COR-L47 (cell line): ENCODE measurements at places on chromosomes 16 and 17.

- no peak for DNase-seq
These were observed 33.9 kb downstream of the COTL1 start for GRCh38 chr16:84583995-84584394.

DNA sequence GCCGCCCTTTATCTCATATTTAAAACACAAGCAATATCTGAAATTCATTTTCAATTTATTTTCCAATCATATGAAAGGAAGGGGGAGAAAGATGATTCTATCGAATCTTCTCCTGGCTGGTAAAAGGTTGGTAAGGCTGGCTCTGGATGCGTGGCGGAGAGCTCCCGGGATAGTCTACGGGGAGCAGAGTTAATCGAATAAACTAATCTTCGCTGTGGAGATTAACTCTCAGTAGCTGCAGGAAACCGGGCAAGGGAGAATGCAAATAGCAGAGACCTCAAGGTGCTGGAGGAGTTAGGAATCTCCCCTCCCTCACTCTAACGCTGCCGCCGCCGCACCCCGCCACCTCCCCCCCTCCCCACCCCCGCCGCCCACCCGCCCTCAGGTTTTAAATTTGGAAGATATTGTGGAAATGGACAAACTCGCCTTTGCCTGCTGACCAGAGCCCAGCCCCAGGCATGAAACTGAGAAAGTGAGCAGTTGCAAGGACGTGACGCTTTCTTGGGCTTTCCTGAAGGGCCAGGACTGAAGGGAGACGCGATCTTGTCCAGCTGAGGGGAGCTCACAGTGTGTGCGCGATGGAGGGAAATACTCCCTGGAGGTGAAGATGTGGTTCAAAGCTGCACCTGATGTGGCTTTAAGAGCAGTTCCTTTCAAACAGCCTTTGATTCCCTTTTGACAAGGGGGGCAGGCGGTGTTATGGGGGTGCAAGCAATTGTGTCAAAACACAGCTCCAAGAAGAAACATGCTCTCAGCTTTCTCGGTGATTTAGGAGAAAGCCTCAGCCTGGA lies 308.2 kb upstream of the IRX3 start:
- DNase-seq: no peak

GRCh38 chr16:67406111-67406971 lies 9.9 kb downstream of the ZDHHC1 start:
- DNase-seq: no peak

DNA sequence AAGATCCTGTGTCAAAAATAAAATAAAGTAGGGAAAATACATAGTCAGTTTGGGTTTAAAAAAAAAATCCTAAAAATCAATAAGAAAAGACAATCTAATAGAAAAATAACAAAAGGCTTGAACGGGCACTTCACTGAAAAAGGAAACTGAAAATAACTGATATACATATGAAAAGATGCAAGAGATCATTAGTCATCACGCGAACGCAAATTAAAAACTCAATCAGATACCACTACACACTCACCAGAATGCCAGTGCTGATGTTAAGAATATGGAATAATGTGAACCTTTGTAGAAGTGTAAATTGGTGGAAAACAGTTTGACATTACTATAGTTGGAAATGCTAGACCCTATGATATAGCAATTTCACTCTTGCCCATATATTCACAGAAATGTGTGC lies 14.6 kb downstream of the GNGT2 start:
- no peak for DNase-seq

- no peak for DNase-seq
These were observed 26.1 kb downstream of the XYLT1 start for GRCh38 chr16:17444658-17445057.

- no peak for DNase-seq
These were observed 6.3 kb downstream of the ANKRD11 start for GRCh38 chr16:89484041-89484501.

- DNase-seq: no peak
These were observed 9.9 kb downstream of the AHSP start for GRCh38 chr16:31537362-31538242.

- no peak for DNase-seq
These were observed 158.6 kb upstream of the CDH8 start for GRCh38 chr16:62194828-62195227.

GRCh38 chr17:60604686-60605334 lies 4.8 kb downstream of the PPM1D start:
- no peak for DNase-seq

DNA sequence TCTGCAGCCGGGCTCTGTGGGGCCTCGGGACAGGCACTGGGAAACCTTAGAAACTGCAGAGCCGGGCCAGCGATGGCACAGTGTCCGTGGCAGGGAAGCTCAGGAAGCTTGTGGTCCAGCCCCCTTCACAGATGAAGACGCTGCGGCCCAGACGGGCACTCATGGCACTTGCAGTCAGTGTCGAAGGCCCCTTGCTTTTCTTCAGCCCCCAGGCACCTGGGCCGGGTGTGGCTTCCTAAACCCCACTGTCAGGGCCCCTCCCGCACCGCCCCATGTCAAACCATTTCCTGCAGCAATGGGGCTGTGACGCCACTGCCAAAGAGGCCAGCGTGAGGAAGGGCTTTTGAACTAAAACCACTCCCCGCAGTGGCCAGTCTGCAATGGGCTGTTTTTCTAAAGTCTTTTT lies 164.0 kb downstream of the LAT start:
- DNase-seq: no peak

- no peak for DNase-seq
These were observed 13.7 kb downstream of the GLP2R start for GRCh38 chr17:9839433-9839832.

DNA sequence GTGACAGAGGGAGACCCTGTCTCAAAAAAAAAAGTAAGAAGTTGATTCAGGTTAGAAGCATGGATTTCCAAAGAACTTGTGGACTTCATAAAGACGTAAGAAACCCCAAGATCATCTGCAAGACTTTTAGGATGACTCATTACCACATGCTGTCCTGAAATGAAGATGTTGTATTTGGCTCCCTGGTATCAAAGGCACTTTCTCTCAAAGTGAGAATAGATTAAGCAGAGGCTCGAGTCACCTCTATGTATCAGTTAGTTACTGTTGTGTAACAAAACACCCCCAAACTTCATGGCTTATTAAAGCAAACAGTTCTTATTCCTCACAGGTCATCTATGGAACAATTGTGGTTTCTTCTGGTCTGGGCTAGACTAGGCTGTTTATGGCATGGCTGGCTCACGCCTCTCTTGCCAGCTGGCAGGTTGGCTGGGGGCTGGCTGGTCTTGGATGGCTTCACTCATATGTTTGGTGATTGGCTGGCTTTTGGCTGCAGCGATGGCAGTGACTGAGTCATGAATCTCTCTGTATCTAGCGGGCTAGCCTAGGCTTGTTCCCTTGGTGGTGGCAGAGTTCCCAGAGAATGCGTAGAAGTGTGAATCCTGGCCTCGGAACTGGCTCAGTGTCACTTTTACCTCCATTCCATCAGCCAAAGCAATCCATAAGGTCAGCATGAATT lies 60.4 kb upstream of the MSI2 start:
- DNase-seq: no peak

- no peak for DNase-seq
These were observed 28.4 kb upstream of the STH start for GRCh38 chr17:45970659-45971058.

DNA sequence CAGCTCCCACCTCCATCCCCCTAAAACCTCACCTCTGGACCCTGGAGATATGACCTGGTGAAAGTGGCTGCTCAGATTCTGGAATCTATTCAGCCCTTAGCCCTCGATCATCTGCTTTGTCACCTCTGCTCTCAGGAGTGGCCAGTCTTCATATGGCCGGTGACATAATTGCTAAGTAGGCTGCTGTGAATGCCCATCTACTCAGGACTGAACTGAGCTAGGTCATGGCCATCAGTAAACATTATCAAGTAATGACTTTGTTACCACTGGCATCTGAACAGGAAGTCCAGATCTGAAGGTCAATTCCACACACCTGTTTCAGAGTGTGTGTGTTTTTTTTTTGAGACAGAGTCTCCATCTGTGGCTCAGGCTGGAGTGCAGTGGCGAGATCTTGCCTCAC lies 78.6 kb downstream of the CDK5R1 start:
- DNase-seq: no peak

DNA sequence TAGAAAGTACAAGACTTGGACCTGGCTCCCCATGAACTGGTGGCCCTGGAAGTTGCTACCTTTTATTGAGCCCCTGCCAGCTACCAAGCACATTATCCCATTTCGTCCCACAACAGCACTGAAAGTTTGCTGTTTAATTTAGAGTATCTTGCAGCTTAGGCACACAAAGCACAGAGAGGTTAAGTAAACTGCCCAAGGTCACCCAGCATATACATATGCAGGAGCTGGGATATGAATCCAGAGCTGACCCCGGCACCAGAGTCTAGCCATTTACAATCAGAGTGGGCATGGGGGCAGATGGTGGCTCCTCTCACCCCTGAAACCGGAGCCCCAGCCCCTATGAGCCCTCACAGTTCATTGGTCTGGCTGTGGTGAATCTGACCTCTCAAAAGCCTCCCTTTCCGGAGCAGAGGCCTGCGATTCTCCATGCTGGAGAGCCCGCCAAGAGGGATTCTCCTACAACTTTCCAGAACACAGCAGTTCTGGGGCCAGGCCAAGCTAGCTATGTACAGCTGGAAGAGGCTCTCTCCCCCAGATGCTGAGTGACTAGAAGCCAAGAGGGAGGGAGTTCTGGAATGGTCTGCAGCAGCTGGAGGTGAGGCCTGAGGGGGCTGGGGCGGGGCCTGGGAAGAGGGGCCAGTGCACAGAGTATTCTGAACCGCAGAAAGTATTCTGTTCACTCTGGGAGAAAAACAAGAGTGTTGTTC lies 58.3 kb downstream of the SREBF1 start:
- DNase-seq: no peak

GRCh38 chr17:67280279-67280678 lies 35.3 kb upstream of the HELZ start:
- no peak for DNase-seq
